ENCODE measurements at places on chromosomes 6 and 20.

DNA sequence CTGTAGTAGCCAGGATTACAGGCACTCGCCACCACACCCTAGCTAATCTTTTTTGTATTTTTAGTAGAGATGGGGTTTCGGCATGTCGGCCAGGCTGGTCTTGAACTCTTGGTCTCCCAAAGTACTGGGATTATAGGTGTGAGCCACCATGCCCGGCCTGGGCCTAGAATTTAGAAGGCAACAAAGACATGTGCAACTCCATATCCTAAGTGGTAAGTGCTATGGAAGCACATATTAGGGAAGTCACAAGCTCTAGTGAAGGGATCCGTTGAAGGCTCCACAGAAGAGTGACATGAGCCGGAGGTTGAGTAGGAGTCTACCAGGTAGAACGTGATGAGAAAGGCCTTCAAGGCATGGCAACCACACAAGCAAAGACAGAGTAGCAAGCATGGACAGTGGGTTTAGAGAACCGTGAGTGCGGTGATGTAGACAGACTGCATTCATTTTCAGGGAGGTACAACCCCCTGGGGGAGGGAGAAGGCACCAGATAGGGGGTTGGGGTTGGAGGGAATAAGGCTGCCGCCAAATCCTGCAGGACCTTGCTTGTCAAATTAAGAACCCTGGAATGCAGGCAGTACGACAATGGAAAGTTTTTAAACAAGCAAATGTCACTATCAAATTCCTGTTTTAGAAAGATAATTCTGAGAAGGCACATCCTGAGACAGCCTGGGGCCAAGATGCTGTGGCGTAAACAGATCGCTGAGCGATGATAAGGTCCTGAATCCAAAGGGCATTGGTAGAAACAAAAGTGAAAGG lies 50.2 kb downstream of the ARHGAP18 start:
- DNase-seq, result no peak

GRCh38 chr20:31988430-31989015 lies 20.6 kb downstream of the XKR7 start:
- DNase-seq, result no peak

GRCh38 chr20:58874469-58874868 lies 22.0 kb downstream of the GNAS start:
- DNase-seq, result no peak

DNA sequence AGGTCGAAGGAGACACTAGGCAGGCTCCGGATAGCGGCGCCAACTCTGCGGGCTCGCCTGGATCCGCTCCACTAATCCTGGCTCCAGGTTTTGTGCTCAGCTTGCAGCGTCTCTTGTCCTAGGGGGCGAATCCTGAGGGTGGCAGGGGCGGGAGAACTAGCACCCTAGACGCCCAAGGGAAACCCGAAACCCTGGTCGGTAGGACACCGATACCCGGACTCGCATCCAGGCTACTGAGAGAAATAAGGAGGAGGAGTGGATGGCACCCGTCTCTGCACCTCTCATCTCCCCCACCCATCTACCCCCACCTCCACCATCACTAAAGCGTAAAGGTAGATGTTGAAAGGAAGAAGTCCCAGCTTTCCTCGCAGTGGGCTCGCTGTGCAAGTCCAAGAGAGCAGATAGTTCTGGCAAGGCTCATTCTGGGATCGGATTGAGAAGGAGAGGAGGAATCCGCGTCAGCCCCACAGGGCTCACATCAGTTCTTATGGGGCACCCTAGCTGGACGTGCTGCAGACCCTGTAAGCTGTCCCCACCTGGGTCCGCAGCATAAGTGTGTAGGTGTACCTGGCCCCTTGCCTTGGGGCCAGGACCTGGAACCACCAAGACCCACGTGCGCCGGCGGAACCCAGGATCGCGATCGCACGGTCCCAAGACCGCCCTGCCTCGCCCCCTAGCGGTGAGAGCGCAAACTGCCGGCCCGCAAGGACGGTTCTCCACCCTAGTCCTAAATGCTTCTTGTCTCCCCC lies 6.9 kb downstream of the SLC32A1 start:
- peak; percentile 78 for DNase-seq

DNA sequence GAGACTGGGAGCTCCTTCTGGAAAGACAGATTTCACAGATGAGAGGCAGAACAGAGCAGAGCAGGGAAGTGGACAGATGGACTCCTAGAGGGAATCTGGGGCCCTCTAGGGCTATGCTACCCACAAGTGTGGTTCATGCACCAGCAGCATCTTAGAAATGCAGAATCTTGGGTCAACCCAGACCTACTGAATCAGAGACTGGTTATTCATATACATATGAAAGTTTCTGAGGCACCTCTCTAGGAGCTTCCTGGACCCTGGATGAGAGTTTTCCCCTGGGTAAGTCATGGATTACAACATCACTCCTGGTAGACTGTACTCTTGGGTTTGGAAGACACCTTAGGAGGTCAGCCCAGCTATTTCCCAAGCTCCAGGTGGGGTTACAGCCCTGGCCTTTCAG lies 55.4 kb upstream of the SAYSD1 start:
- no peak for DNase-seq

GRCh38 chr6:157981132-157981394 lies 600 bp upstream of the SYNJ2 start:
- DNase-seq, result no peak

GRCh38 chr6:135115834-135116233 lies 61.2 kb upstream of the HBS1L start:
- DNase-seq, result peak; percentile 92

DNA sequence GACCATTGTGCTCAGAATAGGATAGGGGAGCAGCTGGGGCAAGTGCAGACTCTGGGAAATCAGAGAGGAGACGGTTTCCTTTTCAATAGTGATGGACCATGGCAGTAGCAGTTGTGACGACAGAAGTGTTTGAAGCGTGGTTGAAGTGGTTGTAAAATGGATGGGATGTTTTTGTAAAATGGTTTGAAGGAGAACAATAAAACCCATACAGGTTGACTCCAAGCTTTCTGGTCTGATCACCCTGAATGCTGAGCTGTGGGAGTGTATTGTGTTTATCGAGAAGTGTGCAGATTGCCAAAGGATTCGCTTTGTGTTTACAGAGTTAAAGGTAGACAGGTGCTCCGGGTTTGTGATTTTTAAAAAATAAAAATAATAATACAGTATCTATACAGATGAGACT lies 255.2 kb upstream of the SULF2 start:
- no peak for DNase-seq

DNA sequence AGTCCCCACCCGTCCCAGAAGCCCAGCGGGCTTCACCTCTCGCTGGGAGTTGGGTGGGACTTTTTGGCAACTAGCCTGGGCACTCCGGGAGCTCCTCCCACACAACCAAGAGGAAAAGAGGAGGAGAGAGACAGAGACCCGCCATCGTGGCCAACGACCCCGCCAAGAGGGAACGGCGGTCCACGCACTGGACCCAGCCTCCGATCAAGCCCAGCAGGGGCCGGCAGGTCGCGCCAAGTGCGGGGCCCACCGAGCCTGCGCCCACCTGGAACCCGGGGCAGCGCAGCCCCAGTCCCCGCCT lies 3.0 kb upstream of the TMEM14C start:
- no peak for DNase-seq

DNA sequence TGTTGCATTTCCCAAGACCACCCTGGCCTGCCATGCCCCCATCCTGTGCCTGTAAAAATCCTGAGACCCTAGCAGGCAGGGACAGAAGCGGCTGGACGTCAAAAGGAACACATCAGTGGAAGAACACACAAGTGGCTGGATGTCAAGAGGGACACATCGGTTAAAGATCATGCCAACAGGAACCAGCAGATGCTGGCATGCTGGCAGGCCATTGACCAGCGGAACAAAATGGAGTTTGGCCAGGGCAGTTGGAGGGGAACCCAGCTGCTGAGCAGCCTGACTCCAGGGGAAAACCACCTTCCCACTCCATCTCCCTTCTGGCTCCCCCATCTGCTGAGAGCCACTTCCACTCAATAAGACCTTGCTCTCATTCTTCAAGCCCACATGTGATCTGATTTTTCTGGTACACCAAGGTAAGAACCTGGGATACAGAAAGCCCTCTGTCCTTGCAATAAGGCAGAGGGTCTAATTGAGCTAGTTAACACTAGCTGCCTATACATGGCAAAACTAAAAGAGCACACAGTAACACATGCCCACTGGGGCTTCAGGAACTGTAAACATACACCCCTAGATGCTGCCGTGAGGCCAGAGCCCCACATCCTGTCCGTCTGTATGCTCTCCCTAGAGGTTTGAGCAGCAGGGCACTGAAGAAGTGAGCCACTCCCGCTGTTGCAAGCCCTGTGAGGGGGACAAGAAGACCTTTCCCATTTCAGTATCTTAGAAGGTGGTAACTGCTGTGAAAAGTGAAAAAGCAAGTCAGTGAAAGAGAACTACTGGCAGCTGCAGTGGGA lies 4.2 kb upstream of the TSBP1 start:
- no peak for DNase-seq

DNA sequence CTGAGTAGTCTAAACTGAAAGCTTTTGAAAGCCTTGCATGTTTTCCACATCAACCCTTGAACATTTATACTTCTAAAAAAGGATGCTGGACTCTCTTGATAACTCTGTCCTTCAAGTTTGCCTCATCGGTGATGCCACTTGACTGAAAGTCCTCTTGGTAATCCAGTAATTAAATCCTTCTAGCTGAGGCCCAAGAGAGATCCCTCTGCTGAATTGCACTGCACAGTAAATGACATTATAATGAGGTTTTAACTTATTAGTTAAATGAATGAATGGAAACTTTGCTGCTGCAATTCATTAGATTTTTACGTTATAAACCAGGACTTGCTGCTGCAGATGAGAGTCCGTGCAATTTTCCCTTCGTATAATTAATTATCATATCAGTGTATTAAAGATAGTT lies 363.9 kb upstream of the FLRT3 start:
- no peak for DNase-seq

DNA sequence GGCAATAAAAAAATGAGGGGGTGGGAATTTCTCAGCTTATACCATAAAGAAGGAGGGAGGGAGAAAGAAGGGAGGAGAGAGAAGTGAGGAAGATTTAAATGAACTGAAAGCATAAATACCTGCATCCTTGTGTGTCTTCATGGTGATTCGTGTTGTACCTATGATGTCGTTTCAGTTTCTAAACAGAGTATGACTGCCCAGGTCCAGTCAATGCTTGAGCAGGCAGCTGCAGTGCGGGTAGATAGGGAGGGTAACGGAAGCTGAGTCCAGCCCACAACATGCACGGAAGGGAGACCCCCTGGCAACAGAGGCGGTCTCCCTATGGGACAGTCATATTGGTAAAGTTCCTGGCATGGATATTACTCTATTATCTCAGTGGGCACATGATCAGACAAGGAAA lies 184.5 kb downstream of the KIF16B start:
- no peak for DNase-seq

GRCh38 chr20:33843854-33844253 lies 32.7 kb downstream of the CHMP4B start:
- DNase-seq, result peak; percentile 10

GRCh38 chr20:5590899-5591298 lies 159.3 kb upstream of the SHLD1 start:
- DNase-seq, result peak; percentile 39

GRCh38 chr6:42175860-42176259 lies 2.7 kb downstream of the GUCA1A start:
- no peak for DNase-seq

- no peak for DNase-seq
These were observed 3.4 kb upstream of the PTK6 start for GRCh38 chr20:63540417-63541186.

- no peak for DNase-seq
These were observed 73.6 kb downstream of the LCA5 start for GRCh38 chr6:79463621-79464050.

DNA sequence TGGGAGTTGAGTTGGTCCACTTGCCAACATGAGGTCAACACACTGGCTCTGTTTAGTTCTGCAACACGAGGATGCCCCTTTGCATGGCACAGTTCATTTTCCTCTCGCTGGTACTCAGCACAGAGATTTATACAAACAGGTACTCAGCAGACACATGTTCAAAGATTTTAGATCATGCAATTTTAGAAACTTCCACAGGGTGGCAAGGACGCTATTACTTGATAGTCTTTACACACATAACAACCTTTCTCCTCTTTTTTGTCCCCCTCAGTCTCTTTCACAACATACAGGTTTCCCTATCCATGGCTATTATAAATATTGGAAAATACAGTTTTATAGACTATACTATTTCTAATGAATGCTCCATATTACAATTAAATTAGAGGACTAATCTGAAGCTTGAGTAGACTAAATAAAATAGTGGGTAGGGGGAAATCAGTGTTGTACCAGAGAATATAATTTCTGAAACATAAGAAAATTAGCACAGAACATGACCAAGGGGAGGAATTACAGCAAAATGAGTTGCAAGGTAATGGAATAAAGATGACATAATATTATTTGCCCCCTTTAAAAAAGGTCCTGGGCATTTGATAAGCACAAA lies 331.8 kb upstream of the BTBD3 start:
- DNase-seq, result no peak

DNA sequence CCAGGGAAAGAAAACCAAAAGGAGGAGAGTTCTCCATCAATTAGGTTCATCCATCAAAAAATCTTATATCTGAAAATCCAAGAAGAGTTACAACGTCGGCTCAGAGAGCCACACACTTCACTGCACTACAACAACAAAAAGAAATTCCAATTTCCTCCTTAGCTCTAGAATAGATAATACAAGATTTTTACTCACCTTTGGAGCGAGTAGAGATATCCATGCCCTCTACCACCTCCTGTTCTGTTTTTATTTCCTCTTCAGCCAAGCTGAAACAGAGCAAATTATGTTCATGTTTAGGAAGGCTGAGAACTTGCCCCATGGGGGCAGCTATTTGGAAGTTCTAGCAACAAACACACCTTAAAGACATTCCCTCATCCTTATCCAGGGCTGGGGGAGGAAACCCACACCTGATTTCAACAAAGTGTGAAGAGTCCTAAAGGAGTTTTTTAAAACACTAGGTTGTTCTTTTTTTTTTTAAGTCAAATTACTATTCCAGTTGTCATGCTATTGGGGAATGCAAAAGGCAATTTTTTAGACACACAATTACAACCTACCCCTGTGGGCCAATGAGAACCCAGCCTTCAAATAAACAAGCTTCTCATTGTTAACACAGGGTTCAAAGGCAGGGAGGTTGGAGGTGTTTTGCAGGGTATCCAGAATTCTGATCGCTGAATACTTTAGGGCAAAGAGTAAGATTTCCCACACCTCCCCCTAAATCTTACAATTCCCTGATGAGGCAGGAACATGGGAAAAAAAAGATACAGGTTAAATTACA lies 8.7 kb downstream of the ZMYND8 start:
- DNase-seq, result no peak

GRCh38 chr6:7132398-7133035 lies 24.8 kb downstream of the RREB1 start:
- no peak for DNase-seq

DNA sequence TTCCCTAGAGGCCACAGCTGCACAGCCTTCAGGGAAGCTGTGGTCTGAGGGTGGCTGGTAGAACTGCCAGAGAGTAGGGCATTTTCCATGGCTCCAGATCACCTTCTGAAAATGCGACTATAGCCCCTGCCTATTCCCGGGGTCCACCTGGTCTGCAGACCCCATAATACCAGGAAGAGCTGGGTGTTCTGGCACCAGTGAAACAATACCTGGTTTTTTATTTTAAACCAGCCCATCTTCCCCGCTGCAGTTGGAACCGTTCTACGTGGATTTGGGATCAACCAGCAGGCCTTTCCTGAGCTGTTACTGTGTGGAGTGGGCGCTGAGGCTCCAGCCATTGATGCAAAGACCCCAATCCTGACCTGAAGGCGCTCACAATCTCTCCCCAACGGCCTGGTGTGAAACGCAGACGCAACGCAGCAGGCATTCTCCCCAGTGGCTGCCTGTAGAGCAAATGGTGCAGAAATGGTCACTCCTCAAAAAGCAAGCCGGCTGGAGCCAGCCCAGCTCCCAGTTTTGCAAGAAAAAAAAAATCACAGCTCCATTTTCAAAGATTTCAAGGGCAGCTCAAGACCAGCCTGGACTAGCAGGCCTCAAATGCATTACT lies 11.3 kb downstream of the NPEPL1 start:
- DNase-seq, result no peak

- no peak for DNase-seq
These were observed 25.1 kb downstream of the SYNDIG1 start for GRCh38 chr20:24494460-24494920.
